Chondrocyte (in vitro differentiated cells): ENCODE measurements at places on chromosomes 3 and 15. TPM values are rescaled to one million over a fixed set of nuclear protein-coding genes. Genes with fewer than 3 reads are reported as not detected.

- H3K4me1 ChIP-seq, result no peaks in the 10 kb centered on the region
- no peaks in the 10 kb centered on the region for H3K27me3 ChIP-seq
- no peak overlapping the region for H3K4me3 ChIP-seq
- H3K36me3 ChIP-seq, result peaks cover 28% of the 10 kb centered on the region
These were observed 5.1 kb downstream of the CXCR6 start for GRCh38 chr3:45948311-45948781.

DNA sequence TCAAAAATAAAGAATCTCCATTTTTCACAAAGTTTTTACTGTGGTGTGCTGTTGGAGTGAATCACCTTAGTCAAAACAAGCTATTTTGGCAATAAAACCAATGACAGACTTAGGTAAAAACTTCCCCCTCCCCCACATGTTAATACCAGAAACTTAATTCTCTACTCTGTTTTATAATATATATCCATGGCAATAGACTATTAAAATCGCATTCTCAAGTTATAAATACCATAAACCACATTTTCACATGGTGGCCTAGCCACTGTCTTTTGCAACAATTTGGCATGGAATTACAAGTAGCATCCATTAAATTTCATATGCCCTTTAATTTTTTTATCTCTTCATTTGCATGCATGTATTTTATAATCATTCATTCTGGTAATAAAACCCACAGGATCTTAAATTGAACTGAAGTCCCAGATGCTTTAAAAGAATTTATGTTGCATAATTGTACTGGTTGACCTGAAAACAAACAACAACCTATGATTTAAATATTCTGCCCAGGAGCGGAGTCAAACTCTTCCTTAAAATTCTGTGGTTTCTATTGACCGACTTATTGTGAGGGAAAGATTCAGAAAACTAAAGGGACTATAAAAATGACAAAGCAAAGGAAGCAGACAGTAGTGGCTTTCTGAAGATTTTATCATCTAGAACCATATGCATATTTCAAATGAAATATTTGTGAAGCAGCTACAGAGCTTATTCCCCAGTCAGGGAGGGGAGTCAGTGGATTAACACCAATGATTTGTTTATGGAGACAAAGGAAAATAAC, 229.0 kb upstream of the TBL1XR1 start:
- no peak overlapping the region for H3K27ac ChIP-seq
- no peak for DNase-seq
- H3K4me3 ChIP-seq, result no peak overlapping the region
- peaks cover 49% of the 10 kb centered on the region for H3K4me1 ChIP-seq

- no peak for DNase-seq
- peaks cover 7% of the 10 kb centered on the region for H3K4me1 ChIP-seq
- H3K4me3 ChIP-seq, result no peak overlapping the region
- H3K27ac ChIP-seq, result no peak overlapping the region
These were observed 7.7 kb upstream of the SEMA3F start for GRCh38 chr3:50147447-50147846.

DNA sequence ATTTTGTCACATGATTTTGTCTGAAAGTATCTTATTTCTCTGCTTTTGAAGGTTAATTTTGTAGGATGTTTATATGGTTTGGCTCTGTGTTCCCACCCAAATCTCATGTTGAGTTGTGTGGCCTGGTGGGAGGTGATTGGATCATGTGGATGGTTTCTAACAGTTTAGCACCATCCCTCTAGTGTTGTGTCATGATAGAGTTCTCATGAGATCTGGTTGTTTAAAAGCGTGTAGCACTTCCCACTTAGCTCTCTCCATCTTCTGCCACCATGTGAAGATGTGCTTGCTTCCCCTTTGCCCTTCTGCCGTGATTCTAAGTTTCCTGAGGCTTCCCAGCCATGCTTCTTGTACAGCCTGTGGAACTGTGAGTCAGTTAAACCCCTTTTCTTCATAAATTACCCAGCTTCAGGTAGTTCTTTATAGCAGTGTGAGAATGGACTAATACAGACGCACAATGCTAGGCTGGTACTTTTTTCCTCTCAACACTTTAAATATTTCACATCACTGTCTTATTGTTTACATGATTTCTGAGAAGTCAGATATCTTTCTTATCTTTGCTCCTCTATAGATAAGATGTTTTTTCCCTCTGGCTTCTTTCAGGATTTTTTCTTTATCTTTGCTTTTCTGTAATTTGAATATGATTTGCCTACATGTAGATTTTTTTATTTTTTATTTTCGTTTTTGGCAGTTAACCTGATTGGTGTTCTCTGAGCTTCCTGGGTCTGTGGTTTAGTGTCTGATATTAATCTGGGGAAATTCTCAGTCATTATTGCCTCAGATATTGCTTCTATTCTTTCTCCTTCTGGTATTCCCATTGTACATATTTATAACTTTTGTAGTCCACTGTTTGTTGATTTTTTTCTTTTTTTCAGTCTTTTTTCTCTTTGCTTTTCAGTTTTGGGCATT, 22.2 kb downstream of the BTD start:
- H3K27me3 ChIP-seq, result no peaks in the 10 kb centered on the region
- peaks cover 6% of the 10 kb centered on the region for H3K4me1 ChIP-seq
- H3K27ac ChIP-seq, result no peak overlapping the region
- no peak overlapping the region for H3K4me3 ChIP-seq

- peaks cover 2% of the 10 kb centered on the region for H3K36me3 ChIP-seq
- peaks cover 65% of the 10 kb centered on the region for H3K4me1 ChIP-seq
- no peak for DNase-seq
- peak overlapping the region; percentile 49 for H3K27ac ChIP-seq
- no peak overlapping the region for H3K4me3 ChIP-seq
These were observed 30.7 kb downstream of the PLA1A start for GRCh38 chr3:119628390-119628789.

Gene PLCH1
- 0.07 to 0.17 TPM in 2 of 3 replicates, not detected in the other for total RNA-seq

Gene CILP
- 0.17 to 0.22 TPM (median 0.21 TPM) in 3 replicates for total RNA-seq

Gene SEMA3G
- total RNA-seq, result 0.17 TPM in 1 of 3 replicates, not detected in the others
